ENCODE measurements at places on chromosomes 11 and 22.
A peak's percentile ranks its signal among the peaks of the same experiment; 100 is the strongest.

DNA sequence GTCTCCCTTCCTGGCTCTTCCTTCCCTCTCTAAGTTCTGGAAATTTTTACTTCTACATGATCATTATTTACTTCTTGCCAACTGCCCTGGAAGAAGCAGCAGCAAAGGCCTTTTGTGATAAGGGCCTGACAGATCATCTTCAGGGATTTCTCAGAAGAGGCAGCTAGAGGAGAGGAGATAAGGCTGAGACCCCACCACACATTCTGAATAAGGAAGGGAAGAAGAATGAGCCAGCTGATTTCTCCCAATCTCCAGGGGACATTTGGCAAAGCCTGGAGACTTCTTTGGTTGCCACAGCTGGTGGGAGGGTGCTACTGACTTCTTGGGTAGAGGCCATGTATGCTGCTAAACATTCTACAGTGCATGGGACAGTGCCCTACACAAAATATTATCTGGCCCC lies 122.4 kb upstream of the OR9Q1 start:
- ATAC-seq: no peak

- no peak for ATAC-seq
Measured at GRCh38 chr22:43246188-43246587, 59.3 kb upstream of the TTLL12 start.

GRCh38 chr22:44686873-44687600 lies 15.0 kb upstream of the PRR5 start:
- no peak for ATAC-seq

DNA sequence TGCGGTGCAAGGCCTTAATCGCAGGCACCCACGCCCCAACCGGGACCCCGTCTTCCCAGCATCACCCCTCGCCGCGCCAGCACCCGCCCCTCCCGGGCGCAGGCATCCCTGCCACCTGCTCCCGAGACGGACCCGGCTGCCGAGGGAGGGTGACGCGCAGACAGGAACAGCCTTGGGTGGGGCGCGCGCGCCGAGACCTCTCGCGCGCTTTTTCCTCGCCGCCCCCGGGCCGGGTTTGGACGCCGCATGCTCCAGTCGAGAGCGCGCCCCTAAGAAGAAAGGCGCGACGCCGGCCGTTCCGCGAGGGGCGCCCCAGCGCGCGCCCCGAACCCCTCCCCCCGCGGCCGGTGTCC lies 504 bp downstream of the CFL1 start:
- ATAC-seq: no peak

GRCh38 chr22:23824476-23825245 lies 14.1 kb downstream of the DERL3 start:
- no peak for ATAC-seq

DNA sequence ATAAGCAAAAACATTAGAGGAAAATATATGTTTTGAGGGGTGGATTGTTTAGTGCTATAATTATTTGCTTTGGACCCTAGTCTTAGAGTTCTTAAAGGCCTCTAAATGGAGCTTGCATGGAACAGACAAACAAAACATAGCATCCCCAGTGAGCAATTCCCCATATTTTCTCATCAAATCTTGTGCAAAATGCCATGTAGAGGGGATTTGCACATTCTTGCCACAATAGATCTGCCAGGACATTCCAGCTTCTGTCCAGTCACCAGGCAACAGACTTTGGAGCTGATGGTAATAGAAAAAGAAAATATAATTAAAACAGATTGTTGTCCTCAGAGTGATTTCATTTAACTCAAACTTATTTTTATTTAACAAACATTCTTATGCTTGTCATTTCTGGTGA lies 360.3 kb upstream of the PDGFD start:
- ATAC-seq: peak; percentile 25

- ATAC-seq: no peak
Measured at GRCh38 chr11:120819437-120820365, 204.2 kb upstream of the TBCEL start.

DNA sequence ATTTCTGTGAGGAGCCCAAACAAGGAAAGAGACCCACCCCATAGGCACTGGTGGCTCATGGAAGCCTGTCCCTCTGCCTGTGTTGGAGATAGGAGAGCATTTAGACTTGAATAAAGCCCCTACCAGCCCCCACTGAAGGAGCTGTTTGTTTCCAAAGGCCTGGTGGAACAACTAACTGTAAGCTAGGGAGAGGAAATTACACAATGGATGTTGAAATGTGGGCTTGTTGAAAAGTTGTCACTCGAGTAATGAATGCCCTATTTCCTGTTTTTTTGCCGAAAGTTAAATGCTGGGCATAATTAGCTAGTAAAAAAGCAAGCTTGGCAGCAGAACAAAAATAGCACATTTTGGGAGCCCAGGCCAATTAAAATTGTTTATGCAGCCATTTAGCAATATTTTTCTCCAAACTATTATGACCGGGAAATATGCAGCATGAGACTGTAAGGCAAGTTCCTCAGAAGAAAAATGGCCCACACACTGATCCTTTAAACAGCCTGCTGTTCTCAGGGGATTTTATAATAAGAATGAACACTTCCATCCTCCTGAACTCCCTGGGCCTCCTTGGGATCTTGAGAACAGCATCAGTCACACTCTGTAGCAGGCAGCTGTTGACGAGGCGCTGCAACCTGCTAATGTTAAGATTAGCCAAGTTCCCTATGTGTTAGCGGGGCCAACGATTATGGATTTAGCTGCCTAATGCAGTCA lies 38.6 kb upstream of the LMO2 start:
- ATAC-seq: no peak

DNA sequence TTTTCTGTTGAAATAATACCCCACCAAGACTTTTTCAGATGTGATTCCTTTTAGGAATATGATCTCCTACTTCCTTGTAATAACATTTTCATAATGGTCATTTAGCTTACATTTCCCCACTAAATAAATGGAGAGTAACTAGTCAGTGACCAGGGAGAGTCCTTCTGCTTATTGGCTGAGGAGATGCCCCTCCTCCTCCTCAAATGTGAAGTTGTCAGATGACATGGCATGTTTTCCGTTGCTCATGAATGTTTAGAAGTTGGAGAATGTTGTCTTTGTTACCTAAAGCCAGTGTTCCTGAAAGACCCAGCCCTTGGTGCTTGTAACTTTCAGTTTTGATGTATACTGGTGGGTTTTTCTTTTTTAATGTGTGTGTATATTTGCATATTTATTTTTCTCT lies 38.2 kb downstream of the CSRP3 start:
- ATAC-seq: no peak

GRCh38 chr11:16604794-16605388 lies 133.6 kb upstream of the C11orf58 start:
- peak; percentile 44 for ATAC-seq

- no peak for ATAC-seq
Measured at GRCh38 chr22:27997538-27997937, 78.5 kb upstream of the PITPNB start.

GRCh38 chr11:110156503-110156902 lies 63.3 kb downstream of the ZC3H12C start:
- ATAC-seq: no peak

GRCh38 chr11:116730601-116731000 lies 42.2 kb downstream of the BUD13 start:
- no peak for ATAC-seq

DNA sequence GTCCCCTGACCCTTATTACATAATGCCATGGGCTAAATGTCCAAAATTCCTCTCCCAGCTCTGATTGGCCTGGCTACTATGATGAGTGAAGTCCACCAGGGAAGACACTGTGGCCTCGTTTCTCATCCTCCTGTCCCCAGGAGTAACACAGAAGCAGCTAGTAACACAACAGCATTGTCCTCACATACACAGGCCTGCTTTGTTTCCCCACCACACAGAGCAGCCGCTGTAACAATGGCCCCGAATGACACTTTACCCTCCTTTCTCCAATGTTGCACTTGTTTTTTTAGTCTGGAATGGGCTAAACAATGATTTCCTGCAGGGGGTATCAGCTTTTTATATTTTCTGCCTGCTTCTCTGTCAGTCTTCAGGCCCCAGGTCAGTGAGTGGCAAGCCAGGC lies at the start of gene PRR5L:
Gene PRR5L (plus strand): TSS at position 363 of the 400 bp plus-strand sequence. CDS start 104,834 bp downstream, outside the sequence.
- no peak for ATAC-seq

- no peak for ATAC-seq
Measured at GRCh38 chr11:68650801-68651200, 33.5 kb upstream of the GAL start.

- ATAC-seq: no peak
Measured at GRCh38 chr22:33510429-33510904, 409.8 kb downstream of the LARGE1 start.

DNA sequence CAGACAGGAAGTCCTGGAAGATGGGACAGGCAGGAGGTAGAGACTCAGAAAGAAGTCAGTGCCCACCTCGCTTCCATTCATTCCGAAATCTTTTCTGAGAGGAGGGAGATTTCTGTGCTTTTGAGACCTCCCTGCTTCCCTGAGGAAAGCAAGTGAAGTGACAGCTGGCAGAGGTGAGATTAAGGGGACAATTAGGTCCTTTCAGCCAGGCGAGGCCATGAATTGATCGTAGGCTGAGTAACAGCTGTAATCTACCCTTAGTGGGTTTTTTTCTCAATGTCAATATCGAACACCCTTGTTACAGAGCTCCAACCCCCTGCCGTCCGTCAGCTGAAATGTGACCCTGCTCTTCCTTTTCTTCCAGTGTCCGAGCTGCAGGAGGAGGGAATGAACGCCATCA lies 96.0 kb downstream of the PARVA start:
- no peak for ATAC-seq

- ATAC-seq: no peak
Measured at GRCh38 chr11:35924811-35925210, 19.1 kb upstream of the LDLRAD3 start.

DNA sequence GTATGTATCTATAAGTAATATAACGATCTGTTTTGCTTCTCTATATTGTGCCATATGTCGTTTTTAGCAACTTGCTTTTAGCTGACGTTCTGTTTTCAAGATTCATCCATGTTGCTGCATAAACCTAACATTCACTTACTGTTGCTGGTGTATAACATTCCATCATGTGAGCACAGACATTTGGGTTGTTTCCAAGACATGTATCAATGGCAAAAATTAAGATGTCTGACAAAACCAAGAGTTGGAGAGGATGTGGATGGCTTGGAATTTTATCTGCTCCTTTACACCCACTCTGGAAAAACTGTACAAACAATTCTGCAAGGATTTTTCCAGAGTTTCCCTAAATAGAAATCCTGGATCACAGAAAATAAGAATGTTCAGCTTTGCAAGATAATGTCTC lies 40.9 kb downstream of the DGCR2 start:
- no peak for ATAC-seq

GRCh38 chr11:121334973-121335710 lies 42.6 kb downstream of the SC5D start:
- ATAC-seq: peak; percentile 51

GRCh38 chr11:129277198-129277843 lies 85.2 kb upstream of the ARHGAP32 start:
- no peak for ATAC-seq

GRCh38 chr11:114190630-114191029 lies 105.6 kb upstream of the NNMT start:
- ATAC-seq: no peak

DNA sequence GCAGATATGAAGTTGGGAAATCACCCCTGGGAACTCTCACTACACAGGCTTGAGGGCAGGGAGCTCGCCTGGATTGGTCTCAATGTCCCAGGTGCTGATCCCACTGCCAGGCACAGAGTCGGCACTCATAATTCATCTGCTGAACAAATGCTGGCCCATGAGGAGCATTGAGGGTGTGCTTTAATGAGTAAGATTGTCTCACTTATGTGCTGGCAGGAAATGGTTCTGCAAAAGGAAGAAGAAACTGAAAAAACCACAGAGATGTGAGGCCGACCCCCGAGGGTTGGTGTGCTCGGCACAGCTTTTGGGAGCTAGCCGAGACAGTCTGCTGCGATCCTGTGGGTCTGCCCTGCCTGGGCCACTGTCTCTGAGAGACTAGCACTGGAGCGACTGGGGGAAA lies 9.4 kb downstream of the PLAAT2 start:
- ATAC-seq: no peak

- ATAC-seq: peak; percentile 83
Measured at GRCh38 chr22:35892192-35892591, 136.4 kb downstream of the RBFOX2 start.

- ATAC-seq: no peak
Measured at GRCh38 chr22:41799486-41800347, 762 bp upstream of the CCDC134 start.

- ATAC-seq: no peak
Measured at GRCh38 chr11:113255096-113255495, 59.3 kb upstream of the TTC12 start.

- ATAC-seq: peak; percentile 79
Measured at GRCh38 chr11:68806931-68807844, 34.5 kb downstream of the CPT1A start.

DNA sequence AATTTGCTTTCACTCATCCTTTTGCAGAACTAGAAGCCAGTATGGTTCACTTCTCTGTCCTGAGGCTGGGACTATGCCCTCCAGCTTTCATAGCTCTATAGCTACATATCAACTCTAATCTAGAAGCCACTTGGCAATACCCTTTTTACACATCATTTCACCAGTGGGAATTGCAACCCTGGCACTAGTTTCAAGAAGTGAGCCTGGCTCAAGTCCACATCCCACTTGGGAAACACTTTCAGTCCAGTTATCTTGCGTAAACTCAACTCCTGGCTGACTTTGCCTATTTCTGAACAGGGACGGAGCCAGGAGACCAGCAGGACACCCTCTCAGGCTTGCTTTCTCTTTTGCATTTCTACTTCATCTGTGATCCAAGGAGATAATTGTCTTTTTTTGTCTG lies 19.9 kb upstream of the FAT3 start:
- no peak for ATAC-seq

DNA sequence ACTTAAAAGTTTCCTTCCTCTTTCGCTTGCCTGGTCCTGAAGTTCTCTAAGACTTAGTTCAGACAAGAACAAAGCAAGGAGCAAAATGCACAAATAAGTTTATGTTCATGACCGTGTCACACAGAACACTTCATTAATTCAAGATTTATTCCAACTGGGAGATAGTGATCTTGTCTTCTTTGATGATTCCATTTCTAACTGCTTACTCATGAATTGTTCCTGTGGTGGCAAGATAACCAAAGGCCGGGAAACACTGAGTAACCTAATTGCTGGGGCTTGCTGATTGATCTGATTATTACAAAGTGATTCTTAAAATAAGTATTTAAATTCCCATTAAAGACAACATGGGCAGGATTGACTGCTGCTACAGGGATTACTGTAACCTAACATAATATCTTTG lies 1462.9 kb upstream of the RAG2 start:
- no peak for ATAC-seq

DNA sequence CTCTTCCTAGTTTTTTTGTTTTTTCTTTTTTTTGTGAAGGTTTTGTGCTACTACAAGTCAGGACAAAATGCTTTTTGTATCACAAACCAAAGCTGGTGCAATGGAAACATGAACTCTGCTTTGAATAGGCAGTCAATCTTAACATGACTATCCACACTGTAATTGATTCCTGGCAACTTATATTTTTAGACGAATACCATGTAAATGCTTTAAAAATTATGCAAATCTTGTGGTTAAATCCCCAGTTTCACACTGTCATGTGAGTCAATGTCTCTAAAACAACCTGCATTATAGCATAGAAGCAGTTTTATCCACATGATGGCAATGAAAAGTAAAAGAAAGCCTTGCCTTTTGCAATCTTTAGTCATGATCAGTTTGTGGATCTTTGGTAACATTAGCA lies 8.9 kb downstream of the TRPC6 start:
- ATAC-seq: no peak

GRCh38 chr11:27408246-27408800 lies 45.3 kb upstream of the CCDC34 start:
- ATAC-seq: no peak
